SHP77 treated with DMSO at 0.1 percent for 48 hours (cell line): ENCODE measurements at places on chromosomes 16 and 17.

DNA sequence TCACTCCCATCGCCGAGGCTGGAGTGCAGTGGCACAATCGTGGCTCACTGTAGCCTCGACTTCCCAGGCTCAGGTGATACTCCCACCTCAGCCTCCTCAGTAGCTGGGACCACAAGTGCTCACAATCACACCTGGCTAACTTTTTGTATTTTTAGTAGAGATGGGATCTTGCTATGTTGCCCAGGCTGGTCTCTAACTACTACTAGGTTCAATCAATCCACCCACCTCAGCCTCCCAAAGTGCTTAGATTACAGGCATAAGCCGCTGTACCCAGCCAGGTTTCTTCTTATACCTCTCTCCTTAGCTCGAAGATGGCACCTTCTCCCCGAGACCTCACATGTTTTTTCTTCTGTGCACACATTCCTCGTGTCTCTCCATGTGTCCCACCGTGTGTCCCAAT is 3.0 kb downstream of the TSPAN10 start:
- DNase-seq, result no peak

DNA sequence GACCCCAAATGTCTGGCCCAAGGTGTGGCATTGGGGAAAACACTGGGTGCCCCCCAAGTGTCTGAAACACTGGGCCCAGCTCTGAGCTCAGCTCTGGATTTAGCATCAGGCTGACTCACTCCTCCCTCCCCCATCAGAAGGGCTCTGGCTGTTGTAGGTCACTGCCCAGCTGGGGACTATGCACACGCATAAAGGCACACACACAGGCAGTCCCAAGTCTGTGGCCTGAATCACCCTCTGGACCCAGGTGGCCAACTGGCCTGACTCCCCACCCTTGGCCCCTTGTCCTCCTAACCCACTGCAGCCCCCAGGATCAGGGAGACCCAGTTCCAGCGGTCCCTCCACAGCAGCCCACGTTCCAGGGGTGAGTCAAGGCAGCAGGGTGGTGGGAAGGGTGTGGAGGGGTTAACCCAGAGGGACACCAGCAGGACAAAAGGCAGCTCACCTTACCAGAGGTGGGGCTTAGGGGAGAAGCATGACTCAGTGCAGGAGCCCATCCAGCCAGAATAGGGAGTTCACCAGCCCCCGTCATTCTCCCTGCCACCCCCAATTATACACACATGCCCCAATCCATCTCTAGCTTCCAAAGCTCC is 47.0 kb downstream of the MYO18A start:
- no peak for DNase-seq

DNA sequence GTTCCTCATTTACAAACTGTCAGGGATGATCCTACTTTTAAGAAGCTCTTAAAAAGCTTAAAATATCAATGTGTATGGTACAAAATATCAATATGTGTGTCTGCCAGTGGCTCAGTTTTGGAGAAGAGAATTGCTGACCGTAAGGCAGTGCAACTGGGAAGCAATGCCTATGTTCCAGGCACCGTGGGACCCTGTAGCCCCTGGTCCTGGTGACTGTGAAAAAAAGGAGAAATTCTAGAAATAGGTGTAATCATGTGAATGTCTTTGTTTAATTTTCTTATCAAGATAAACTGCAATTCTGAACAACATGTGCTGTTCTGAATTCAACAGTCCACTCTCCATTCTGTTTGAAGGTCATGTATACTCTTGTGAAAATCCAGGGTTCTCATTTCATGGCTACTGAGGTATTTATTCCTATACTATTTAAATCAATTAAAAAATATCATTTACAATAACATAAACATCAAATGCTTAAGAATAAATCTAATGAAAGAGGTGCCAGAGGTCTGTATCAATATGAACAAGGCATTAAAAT is 9.4 kb upstream of the HP start:
- no peak for DNase-seq

- DNase-seq, result no peak
Observed at GRCh38 chr17:47822785-47823184, 1.2 kb upstream of the OSBPL7 start.

- DNase-seq, result no peak
Observed at GRCh38 chr16:8739989-8740704, 57.3 kb downstream of the TMEM186 start.

DNA sequence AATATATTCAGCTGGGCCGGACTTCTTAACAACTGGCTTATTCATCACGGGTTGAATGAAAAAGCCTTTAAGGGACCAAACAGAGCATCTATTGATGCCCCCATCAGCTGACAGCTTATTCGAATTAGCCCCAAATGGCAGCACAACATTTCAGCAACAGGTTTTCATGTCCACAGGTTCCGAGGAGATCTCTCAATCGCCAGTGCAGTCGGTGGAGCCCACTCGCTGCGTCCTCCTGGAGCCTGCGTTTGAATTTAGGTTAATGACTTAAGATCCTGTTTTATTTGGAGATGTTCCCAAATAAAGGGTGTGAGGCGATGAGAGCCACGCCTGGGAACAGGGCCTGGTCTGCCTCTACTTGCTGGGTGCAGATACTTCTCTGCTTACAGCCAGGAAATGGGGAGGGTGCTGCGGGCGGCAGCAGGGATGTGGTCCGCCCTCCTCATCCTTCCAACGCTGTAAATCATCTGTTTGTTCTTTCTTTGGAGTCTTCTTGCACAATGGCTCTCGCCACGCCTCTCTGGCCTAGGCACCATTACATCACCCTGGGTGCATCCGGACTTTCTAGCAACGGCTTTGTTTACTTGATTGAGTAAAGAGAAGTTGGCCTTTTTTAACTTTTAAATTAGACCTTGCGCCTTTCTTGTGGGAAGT is 22.6 kb downstream of the NDE1 start:
- DNase-seq, result peak; percentile 72

GRCh38 chr17:59892251-59892923 is 356 bp downstream of the TUBD1 start:
- DNase-seq, result no peak

- no peak for DNase-seq
Observed at GRCh38 chr17:81056312-81056711, 21.4 kb downstream of the BAIAP2 start.

GRCh38 chr16:78789561-78789960 is 690.1 kb downstream of the WWOX start:
- DNase-seq, result no peak

DNA sequence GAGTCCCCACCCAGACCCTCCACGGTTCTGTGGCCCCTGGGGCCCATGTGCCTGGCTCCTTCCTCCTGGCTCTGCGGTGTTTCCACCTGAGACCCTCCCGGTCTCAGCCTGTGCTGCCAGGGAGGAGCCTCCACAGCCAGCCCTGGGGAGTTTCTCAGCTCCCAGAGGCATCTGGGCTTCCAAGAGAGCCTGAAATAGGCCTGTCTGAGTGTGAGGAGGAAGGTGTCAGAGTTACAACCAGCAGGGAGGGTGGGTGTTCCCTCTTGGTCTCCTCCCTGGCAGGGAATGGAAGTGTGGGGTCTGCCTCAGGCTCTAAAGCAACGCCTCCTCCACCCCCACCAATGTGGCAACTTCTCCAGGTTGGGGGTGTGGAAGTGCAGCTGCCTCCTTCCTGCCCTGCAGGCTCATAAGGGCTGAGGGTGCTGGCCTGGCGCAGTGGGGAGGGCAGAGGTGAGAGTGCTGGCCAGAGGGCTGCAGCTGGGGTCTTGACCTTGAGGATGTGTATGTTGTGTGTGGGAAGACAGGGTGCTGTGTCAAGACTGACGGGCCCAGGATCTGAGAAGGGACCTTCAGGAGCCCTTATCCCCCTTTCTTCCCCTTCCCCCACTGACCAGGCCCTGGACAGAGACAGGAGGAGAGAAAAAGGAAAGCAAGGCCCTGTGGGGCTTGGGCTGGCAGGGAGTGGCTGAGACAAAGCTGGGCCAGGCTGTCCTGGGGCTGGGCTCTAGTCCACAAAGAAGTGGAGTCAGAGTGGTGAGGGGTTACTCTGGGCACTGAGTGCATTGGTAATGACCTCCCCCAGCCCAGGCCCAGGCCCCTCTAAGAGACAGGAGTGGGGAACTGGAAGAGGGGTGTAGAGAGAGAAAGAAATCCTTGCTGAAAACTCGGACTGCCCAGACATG is 2.4 kb downstream of the CYGB start:
- DNase-seq, result no peak

DNA sequence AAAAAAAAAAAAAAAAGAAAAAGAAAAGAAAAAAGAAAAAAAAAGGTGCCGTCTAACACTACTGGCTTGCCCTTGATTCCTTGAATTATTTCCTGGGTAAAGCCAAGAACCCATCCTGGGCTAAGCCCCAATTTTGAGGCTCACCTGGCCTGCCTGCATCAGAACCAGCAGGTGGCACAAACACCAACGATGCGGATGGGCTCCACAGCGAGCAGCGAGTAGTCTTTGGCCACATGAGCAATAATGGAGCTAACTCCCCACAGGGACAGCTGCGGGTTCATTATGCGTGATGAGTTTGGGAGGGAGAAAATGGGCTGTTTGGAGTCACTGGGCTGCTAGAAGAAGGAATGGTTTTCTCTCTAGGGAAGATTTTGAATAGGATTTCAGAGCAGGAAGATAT is 91.1 kb downstream of the ASIC2 start:
- no peak for DNase-seq

DNA sequence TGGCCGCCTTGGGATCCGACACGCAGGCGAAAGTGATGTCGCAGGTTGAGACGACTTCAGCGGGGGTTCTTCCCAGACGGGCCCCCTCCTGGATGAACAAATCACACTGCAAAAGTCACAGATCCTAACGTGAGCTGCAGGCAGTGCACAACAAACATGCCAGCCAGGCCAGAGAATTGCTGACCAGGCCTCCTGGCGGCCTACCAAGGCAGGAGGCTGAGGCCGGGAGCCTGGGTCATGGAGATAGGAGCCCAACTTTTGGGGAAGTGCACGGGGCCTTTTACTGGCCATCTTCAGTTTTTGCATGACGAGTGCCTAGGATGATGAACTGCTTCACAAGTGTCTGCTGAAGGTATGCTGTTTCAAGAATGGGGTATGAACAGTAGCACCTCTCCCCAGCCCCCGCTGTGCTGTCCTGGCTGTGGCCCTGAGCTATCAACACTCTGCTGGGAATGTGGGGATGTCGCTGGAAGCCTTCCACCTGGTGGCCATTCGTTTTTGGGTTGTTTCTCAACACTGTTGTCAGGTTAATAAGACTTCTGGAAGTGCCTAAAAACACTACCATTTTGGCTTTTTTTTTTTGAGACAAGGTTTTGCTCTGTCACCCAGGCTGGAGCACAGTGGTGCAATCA is 12.2 kb upstream of the ROGDI start:
- no peak for DNase-seq

GRCh38 chr17:55248077-55248476 is 16.7 kb upstream of the HLF start:
- DNase-seq, result no peak

DNA sequence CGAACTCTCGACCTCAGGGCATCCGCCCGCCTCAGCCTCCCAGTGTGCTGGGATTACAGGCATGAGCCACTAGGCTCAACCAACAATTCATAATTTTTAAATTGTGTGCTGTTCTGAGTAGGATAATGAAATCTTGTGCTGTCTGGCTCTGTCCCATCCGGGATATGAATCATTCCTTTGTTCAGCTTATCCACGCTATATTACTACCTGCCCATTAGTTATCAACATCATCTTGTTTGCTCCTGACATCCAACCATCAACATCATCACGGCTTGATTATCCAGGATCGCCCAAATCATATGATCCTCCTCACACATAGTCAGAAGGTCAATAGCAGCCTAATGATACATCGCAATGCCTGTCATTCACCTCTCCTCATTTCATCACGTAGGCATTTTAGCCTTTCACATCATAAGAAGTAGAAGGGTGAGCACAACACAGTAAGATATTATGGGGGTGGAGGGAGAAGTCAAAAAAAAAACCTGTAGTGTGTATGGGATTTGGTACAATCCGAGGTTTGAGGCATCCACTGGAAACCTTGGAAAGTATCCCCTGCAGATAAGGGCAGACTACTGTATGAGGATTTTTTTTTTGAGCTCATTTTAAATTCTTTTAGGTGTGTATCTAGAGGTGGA is 77.0 kb upstream of the SIAH1 start:
- DNase-seq, result no peak

DNA sequence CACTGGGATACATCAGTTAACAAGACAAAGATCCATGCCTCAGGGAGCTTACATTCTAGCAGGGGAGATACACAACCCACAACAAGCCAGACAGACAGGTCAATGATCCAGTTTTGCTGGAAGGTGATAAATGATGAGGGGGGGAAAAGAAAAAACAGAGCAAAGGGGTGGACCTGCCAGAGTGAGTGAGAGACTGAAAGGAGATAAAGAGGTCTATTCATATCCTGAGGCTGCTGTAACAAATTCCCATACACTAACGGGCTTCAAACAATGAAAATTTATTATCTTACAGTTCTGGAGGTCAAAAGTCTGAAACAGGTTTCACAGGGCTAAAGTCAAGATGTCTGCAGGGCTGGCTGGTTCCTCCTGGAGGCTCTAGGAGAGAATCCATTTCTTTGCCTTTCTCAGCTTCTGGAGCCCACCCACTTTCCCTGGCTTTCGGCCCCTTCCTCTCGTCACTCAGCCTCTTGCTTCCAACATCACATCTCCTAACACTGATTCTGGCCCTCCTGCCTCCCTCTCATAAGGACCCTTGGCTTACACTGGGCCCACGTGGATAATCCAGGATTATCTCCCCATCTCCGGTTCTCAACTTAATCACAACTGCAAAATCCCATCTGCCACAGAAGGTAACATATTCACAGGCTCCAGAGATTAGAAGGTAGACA is 81.5 kb downstream of the GAS7 start:
- no peak for DNase-seq
